ENCODE measurements at places on chromosomes 7 and 10.

DNA sequence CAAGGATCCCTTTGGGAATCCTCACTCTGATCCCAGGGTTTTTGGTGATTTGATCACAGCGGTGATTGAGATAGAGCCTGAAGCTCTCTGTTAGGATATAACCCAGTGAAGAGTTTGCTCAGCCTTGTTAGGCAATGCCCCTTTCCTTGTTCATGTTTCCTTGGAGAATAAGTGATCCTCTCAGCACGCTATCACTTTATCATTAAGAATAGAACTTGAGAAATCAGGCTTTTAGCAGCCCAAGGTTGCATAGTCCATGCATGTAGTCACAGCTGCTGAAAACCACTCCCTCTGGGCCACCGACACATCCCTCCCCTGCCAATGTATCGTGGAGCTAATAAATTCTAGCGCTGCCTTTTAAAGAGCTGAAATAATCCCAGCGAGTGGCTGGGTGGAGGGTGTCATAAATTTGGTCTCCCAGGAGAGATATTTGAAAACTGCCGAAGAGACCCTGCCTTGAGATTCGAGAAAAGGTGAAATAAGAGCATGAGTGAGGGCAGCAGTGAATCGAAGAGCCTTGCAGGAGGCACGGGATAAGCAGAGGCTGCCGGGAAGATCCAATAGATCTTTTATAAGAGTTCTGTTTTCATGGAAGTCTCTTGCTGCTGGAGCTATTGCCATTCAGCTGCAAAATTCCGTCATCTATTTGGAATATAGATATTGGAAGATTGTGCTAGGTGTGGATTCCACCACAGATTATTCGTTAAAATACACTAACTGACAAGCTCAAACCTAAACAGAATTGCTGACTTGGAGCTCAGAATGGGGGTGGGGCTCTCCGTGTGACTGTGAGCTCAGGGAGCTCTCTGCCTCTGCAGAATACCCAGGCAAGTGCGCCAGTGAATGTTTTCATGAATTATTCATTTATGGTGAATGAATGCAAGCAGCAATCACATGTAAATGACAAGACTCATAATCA is 249.8 kb downstream of the TRIL start:
- DNase-seq = no peak

DNA sequence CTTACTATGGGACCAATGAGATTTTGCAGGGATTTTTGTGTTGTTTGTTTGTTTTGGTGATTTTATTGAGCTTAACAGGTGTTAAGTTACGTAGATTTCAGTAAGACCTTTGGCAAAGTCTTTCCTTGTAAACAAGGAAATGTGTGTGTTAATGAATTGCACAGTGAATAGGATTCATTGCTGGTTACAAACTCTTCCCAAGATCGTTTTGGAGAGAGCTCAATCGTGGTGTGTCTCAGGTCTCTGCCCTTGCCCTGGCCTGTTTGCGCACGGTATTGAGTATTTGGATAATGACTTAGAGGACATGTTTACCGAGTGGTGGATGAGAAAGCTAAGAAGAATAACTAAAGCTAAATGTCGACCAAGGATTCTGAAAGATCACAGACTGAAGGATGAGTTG is 41.9 kb downstream of the PRPF18 start:
- no peak for DNase-seq

- no peak for DNase-seq
Measured at GRCh38 chr10:113222207-113222606, 272.2 kb downstream of the TCF7L2 start.

DNA sequence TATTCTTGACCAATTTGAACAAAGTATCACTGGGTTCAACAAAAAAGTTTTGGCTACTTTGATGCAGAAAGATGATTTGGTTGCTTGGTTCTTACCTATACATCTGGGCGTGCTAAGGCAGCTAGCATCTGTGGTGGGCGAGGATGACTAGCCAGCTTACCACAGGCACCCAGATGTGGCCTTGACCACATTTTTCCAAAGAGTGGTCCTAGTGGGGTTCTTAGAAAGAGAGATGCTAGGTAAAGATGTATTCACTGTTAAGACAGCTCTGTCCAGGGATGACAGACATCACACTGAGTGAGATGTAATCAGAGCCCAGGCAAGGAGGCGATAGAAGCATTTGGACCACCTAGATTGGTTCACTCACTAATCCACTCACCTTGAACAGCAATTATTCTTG is 785 bp downstream of the DNTT start:
- no peak for DNase-seq

- no peak for DNase-seq
Measured at GRCh38 chr7:156119771-156120170, 307.5 kb upstream of the SHH start.

DNA sequence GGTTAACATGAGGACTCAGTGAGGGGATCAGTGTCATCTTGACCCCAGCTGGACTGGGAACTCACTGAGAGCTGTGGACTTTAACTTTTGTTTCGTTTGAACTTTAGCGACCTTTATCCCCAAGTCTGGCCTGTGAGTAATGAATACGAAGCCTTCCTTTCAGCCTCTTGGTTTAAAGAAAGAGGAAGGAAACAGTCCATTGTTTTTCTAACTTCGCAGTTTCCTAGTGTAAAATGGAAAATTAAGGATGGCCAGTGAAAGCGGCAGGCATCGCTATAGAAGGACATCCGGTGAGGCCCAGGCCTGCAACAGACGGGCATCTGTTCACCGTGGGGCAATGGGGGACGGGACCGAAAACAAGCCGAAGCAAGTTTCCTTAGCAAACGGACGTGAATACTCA is 44.1 kb upstream of the ADO start:
- DNase-seq = no peak

- DNase-seq = no peak
Measured at GRCh38 chr10:69065406-69066361, 22.2 kb upstream of the SRGN start.

- no peak for DNase-seq
Measured at GRCh38 chr10:69439350-69439739, 11.9 kb upstream of the TSPAN15 start.

DNA sequence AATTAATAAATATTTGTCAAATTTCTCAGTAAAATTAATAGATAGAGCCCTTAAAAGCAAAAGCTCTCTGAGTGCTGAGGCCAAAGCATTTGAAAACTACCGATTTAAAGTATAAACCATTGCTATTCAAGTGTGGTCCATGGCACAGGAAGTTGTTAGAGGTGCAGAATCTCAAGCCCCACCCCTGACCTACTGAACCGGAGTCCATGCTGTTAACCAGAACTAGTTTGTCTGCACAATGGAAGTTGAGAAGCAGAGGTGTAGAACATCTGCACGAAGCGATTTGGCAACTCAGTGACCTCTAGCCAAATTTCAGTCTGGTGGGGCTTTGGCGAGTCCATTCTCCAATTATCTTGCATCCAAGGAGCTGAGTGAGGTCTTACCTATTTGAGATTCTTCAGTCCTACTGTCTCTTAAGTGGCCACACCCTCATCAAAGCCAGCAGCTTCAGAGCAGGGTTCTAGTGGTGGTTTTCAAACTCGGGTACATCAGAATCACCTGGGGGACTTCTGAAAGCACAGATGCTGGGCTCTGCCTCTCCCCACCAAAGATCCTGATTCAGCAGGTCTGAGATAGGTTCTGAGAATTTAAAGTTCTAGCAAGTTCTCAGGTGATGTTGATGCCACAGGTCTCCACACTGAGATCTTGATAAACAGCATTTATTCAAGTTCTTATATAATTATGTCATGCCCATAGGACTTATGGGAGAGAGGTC is 96.8 kb upstream of the SAMD8 start:
- no peak for DNase-seq

GRCh38 chr7:107693396-107693795 is 32.8 kb downstream of the SLC26A4 start:
- no peak for DNase-seq

DNA sequence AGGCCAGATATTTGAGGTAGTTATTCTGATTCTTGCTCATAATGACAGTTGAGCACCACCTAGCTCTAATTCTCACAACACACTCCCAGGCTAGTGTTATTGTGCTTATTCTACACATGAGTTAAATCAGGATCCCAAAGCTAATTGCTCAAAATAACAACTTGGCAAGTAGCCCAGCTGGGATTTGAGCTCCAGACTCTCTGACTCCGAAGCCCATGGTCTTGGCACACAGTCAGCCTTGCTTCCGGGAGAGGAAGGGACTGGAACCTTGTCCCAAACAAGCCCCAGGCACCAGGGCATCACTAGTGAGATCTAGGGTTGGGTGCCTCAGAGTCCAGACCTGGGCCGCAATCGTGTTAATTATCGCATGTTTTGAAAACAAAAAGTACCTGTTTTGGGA is 101.4 kb downstream of the GPAM start:
- DNase-seq = no peak

DNA sequence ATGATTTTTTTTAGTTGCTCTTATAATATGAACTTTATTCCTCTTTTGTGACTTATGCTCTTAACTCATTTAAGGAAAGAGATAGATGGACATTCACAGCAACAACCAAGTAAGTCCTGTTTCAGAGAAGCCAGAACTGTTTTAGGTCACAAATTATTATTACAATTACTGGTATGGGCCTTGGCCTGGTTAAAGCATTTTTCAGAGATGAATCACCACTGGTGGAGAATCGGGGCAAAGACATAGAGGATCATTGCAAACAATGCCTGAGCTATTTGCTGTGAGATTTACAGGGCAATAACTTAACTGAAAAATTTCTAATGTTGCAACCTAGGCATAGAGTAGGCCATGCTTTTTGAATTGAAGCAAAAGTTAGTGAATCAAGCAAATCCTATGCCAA is 138.0 kb upstream of the YAE1 start:
- no peak for DNase-seq

GRCh38 chr7:139771001-139771956 is 6.5 kb downstream of the HIPK2 start:
- no peak for DNase-seq

DNA sequence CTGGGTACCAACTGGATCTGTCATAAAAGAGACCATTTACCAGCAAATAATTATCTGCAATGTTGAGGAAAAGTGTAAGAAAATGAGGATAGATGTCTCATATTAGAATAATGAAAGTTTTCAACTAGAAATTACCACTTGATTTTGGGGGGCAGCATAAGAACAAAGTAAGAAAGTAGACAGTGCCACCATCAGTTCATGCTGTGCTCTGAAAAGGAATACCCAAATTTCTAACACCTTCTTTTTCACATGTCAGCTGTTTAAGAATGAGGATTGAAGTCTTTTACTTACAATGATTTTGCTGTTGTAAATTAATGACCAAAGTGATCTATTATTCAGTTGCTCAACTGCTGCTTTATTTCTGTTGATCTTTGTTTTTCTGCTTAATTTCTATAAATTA is 578.3 kb downstream of the ETV1 start:
- no peak for DNase-seq

- DNase-seq = no peak
Measured at GRCh38 chr7:47227762-47228177, 354.1 kb downstream of the TNS3 start.

DNA sequence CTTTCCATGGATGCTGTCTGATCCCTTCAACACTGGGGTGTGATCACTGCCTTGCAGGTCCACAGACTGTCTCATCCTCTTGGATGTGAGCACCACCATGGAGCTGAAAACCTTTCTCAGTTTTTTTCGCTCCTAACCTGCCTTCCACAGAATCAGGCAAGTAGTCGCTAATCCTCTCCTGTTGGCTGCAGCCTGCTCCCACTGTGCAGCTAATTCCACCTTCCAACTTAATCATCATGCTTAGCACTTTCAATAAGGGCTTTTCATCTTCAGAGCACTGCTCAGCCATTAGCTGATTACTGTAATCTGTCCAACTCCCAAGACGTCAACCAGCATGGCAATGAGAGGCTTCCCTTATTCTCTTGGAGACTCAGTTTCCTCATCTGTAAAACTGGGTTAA is 15.1 kb upstream of the CDH23 start:
- DNase-seq = no peak

DNA sequence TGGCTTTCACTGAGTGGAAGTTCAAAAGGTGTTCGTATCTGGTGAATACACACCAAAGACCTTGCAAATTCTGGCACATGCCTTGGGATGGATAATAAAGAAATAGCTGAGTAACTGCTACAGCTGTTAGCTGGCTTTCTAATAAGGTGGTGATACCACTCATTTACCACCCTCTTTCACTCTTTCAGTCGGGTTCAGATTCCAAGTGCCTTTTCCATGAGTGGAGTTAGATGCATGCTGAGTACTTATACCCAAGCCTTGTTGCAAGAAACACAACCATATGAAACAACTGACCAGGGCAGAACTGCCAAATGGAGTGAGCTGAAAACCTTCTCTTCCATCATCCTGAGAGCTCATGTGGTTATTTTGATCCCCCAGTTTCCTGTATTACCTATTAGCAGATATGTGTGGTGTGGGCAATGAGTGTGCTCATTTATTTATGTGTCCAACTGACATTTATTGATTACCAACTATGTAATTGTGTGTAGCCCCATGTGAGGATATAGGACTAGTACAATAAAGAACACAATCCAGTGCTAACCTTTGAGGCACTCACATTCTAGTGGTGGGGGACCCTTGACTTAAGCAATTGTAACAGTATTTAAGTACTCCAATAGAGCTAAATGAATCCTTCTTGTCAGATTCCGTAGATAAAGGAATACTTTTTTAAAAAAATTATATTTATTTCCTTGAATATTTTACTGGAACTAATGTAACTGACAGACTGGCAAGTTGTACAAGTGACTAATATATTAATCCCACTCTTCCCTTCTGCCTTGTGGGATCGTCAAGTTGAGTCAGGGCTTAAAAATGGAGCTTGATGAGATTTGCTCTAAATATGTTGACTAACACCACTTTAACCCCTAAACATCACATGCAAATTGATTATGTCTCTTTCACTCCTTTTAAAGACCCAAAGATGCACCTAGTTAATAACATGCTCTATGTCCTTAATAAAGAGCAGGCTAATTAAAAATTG is 124.7 kb downstream of the ARID5B start:
- no peak for DNase-seq

DNA sequence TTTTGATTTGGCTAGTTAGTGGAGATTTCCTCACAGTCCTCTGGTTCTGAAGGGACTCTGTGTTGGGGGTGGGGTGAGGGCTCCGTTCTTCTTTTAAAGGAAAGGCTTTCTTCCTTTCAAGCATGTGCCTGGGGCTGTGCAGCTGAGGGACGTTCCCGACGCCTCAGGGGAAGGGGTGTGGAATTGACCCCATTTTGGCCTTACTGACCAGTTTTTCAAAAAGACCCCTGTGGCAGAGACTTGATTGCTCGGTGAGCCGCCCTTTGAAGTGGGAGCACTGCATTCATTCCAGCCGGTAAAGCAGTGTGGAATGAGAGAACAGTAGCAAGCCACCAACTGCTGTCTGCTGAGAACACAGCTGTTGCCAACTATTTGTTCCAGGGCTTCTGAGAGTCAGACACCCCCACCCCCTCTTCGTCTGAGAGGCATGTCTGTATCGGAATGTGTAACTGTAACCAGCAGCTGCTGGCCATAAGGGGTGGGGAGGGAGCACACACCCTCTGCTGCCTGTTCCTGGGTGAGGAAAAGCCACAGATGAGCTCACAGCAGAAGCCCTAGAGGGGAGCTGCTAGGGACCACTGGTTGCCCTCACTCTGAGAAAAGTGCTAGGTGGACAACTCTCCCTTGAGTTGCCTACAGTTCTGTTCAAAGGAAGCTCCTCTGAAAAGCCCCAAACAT is 33.2 kb downstream of the WBP1L start:
- DNase-seq = no peak

- DNase-seq = no peak
Measured at GRCh38 chr10:93404048-93404354, 78.1 kb downstream of the MYOF start.

- DNase-seq = no peak
Measured at GRCh38 chr7:104096683-104097082, 107.2 kb upstream of the RELN start.

All from activated gamma-delta T cell (primary cell).